ENCODE measurements at places on chromosomes 11 and 22.

DNA sequence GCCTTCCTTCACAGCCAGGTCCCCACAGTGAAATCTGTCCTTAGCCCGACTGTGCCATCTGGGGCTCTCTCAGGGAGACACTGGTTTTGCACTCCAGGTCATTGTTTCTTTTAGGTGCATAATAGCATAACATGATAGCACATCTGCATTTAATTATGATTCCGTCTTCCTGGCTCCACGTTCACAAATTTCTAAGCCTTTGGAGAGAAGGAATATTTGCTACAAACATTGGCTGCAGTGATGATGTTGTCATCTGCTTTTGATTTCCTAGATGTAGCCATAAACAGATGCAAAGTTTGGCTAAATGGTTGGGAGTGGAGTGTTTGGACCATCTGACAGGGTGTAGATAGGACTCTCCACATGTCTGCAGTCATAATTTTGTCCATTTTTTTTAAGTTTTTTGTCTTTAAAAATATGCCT is 12.0 kb upstream of the CAT start:
- no peak for DNase-seq

GRCh38 chr22:32430352-32430751 is 18.3 kb upstream of the RTCB start:
- DNase-seq: no peak

GRCh38 chr11:1935156-1936071 is 11.7 kb upstream of the MRPL23 start:
- DNase-seq: no peak

DNA sequence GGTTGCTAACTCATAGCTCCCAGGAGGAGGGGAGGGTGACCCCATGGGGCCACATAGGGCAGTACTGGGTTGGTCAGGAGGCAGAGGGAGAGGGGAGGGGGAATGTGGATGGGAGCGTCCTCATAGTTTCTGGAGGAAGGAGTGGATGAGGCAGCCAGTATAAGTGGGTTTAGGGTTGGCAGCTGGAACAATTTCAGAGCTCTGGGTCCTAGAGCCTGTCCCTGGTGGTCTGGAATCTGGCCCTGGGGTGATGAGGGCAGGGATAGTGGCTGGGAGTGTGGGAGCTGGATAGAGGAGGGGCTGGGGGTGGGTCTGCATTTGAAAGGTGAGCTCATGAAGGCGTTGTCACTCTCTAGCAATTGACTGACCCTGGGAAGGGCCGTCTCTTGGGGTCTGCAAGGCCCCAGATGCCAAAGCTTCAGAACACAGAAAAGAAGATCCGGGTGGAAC is 5.3 kb upstream of the MRGPRG start:
- DNase-seq: no peak

DNA sequence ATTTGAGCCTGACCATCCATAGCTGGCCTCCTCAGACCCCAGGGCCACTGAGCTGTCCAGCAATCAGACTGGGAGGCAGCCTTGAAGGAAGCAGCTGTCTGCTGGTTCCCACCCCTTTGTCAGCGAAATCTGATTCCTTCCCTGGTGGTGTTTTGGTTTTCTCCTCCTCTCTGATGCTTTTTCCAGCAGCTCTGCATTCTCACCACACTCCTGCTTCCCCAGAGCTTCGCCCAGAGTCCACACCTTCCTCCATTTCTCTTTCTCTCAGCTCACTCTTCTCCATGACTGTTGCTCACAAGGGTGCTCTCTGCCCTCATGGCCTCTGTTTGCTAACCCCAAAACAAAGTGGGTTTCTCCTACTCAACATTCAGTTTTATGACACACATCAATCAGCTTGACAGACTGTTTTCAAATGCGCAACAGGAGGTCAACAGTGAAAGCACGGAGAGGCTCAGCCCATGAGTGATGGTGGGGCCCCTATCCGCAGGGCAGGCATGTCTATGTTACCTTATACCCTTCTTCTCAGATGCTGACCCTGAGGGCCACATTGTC is 130.6 kb upstream of the MTNR1B start:
- no peak for DNase-seq

GRCh38 chr11:133889893-133890292 is 44.6 kb upstream of the SPATA19 start:
- no peak for DNase-seq

GRCh38 chr11:24391167-24391566 is 105.7 kb upstream of the LUZP2 start:
- no peak for DNase-seq

DNA sequence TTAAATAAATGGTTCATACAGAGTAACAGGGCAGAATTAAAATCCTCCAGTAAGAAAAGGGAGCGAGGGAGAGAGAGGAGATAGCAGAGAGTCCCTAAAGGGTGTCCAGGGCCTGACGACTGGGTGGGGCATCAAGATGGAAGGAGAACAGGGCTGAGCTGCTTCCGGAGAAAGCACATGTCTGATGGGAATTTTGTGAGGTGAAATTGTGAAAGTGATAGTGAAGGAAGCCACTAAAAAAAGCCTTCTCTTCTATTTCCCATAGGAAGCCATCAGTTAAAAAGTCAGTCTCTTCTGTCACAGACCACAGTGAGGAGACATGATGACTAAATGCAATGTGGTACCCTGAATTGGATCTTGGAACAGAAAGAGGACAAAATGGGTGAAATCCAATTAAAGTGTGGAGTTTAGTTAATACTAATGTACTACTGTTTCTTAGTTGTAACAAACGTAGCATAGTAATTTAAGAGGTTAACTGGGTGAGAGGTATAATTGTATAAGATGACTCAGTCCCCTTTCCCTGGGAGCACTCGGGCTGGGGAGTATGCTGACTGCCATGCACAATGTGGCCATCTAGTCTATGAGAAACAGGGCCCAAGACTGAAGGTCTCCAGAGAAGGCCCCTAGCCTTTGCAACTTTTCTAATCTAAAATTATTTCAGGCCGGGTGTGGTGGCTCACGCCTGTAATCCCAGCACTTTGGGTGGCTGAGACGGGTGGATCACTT is 29.5 kb upstream of the FCHSD2 start:
- DNase-seq: no peak

DNA sequence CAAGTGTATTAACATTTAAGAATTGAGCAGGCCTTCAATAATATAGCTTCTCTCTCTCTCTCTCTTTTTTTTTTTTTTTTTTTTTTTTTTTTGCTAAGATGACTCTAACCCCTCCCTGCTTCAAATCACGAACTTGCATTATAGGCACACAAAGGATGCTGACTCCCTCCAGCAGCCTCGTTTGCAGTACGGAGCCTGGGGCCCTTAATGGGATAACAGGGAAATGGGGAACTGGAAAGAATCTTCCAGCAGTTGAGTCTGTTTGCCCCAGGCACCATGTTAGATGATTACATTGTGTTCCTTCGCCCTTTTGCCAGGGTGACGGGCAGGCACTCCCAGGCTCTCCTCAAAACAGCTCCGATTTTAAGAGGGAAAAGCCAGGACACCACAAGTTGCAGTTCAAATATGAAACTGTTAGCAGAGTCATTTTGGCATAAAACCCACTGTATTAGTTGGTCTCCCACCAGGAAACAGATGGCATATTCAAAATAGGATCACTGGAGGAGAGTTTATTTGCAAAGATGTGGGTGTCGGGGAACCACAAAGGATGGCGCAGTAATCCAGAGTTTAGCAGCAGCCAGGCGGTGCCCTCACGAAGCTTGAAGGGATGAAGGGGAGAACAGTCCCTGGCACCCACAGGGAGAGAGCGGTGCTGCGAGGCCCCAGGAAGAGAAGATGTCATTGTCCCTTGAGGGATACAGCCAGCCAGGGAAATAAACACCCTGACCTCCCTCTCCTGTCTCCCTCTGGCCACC is 26.5 kb upstream of the TREH start:
- DNase-seq: no peak

DNA sequence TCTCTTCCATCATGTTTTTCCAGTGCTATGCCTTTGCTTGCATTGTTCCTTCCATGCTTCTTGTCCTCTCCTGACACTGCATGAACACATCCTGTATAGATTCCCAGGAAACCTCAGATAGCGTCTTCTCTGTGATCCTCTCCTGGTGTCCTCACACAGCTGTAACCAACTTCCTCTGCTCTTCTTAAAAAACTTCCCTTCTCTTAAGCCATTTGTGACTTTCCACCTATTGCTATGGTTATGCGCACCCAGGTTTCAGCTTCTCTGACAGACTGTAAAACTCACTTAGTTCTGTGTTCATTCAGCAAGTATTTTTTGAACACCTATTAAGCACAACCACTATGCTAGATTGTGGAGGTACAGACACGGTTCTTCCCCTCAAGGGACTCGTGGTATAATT is 5.1 kb upstream of the APLP2 start:
- DNase-seq: no peak

DNA sequence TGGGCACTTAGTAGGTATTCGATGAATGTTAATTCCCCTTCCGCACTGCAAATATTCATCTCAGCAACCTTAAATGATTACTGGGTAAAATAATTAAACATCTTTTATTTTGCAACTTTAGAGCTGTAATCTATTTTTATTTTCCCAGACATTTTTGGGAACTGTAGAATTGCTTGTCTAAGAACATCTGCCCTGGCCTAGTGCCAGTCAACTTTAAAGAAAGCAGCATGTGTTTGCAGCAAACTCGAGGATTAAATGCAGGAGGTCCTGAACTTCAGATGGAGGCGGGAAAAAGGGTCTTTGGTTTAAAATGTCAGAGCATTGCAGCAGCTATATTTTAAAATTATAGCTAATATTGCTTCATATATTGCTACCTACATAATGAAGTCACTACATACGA is 190.0 kb downstream of the PGR start:
- DNase-seq: no peak

DNA sequence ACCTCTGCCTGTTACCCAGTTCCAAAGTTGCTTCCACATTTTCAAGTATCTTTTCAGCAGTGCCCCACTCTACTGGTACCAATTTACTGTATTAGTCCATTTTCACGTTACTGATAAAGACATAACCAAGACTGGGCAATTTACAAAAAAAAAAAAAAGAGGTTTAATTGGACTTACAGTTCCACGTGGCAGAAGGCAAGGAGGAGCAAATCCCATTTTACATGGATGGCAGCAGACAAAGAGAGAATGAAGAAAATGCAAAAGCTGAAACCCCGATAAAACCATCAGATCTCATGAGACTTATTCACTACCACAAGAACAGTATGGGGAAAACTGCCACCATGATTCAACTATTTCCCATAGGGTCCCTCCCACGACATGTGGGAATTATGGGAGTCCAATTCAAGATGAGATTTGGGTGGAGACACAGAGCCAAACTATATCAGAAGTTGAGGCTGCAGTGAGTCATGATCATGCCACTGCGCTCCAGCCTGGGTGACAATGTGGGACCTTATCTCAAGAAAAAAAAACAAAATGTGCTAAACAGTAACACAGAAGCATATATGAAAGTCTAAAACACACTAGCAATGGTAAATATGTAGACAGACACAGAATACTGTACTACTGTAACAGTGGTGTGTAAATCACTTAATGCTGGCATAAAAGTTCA is 190.3 kb upstream of the ZC3H12C start:
- DNase-seq: no peak

DNA sequence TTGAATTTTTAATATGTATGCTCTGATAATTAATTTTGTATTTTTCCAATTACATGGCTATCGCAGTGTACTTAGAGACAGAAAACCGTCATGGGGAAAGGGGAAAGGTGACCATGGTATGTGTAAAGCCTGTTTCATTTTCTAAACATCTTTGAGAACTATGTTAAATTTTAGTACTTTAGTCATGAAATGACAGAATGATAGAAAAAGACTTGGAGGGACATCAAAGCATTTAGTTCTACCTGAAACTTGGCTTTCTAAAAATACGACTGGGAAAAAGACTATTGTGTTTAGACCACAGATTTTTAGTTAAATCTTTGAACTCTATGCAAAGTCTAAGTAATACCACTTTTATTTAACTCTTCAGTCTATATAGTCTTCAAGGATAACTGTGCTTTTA is 54.1 kb downstream of the MAML2 start:
- no peak for DNase-seq

DNA sequence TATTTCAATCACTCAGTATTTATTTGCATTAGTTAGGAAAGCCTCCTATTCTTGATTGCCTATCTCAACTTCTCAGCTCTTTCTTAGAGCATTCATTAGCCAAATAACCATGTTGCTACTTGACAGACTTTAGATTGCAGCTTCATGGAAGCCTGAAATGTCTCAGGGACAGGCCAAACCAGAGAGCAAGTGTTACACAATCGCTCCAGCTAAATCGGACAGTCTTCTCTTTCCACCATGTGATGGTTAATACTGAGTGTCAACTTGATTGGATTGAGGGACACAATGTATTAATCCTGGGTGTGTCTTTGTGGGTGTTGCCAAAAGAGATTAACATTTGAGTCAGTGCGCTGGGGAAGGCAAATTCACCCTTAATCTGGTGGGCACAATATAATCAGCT is 106.5 kb upstream of the DRD2 start:
- DNase-seq: no peak

- no peak for DNase-seq
Measured at GRCh38 chr11:17649696-17650095, 69.7 kb upstream of the MYOD1 start.

GRCh38 chr22:44691796-44692661 is 10.0 kb upstream of the PRR5 start:
- no peak for DNase-seq

DNA sequence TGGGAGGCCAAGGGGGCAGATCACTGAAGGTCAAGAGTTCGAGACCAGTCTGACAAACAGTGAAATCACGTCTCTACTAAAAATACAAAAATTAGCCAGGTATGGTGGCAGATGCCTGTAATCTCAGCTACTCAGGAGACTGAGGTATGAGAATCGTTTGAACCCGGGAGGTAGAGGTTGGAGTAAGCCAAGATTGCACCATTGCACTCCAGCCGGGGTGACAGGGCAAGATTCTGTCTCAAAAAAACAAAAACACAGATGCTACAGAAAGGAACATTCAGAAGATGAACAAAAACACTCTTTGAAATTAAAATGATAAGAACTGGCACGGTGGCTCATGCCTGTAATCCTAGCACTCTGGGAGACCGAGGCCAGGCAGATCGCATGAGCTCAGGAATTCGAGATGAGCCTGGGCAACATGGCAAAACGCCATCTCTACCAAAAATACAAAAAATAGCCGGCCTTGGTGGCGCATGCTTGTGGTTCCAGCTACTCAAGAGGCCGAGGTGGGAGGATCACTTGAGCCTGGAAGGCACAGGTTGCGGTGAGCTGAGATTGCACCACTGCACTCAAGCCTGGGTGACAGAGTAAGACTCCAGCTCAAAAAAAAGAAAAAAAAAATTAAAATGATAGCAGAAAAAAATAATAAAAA is 8.5 kb downstream of the RAB6A start:
- peak; percentile 25 for DNase-seq

DNA sequence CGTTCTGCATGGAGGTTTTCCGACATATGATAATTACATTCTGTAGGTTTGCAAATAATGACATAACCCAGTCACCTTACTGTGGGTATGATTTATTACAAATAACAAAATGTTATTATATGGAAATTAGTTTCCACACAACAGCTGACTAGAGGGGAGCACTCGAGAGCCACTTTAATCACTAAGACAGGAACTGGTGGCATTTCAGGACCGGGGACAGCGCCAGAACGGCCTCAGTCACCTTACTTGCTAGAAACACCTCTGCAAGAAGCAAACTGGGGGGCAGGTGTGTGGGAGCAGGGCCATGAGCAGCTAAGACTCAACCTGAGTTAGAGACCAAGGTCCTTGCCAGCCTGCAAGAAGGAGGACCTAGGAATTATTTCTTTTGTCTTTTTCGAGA is 199.9 kb downstream of the DSCAML1 start:
- no peak for DNase-seq

- DNase-seq: no peak
Measured at GRCh38 chr11:61147271-61147670, 14.0 kb downstream of the VPS37C start.

- no peak for DNase-seq
Measured at GRCh38 chr11:92253421-92253820, 28.8 kb downstream of the FAT3 start.

All from DMS79 (cell line).